ENCODE measurements at places on chromosomes 11 and 22.

- no peak for DNase-seq
These were observed 23.4 kb upstream of the PKNOX2 start for GRCh38 chr11:125141178-125141577.

DNA sequence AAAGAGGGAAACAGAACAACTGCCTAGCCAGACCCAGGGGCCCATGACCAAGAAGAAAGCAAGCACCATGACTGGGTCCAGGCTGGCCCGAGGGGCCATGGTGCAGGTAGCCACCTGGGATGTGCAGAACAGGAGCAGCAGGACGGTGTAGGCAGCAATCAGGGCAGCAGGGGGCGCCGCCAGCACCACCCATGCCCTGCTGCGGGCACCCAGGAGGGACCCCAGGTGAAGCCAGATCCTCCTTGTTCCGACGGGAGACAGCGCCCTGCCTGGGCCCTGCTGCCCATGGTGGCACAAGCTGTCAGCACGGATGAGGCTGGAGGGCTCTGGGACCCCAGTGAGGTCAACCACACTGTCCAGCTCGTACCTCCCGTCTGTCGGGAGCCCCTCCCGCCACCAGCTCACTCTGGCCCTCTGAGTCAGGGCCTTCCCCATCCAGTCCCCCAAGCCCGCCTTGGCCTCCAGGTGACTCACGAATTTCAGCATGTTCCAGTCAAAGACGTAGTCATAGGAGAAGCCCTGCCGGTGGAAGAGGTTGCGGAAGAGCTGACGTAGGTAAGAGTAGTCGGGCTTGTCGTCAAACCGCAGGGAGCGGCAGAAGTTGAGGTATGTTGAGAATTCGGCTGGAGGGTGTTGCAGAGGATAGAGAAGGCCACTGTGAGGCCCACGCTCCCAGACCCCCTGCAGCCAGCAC is 18.8 kb downstream of the CSNK1E start:
- no peak for DNase-seq

- no peak for DNase-seq
These were observed 86.9 kb upstream of the NNMT start for GRCh38 chr11:114209343-114209742.

GRCh38 chr11:60989093-60989650 is 17.7 kb downstream of the CD6 start:
- DNase-seq: no peak

GRCh38 chr22:29308791-29309262 is 2.4 kb downstream of the GAS2L1 start:
- DNase-seq: no peak

DNA sequence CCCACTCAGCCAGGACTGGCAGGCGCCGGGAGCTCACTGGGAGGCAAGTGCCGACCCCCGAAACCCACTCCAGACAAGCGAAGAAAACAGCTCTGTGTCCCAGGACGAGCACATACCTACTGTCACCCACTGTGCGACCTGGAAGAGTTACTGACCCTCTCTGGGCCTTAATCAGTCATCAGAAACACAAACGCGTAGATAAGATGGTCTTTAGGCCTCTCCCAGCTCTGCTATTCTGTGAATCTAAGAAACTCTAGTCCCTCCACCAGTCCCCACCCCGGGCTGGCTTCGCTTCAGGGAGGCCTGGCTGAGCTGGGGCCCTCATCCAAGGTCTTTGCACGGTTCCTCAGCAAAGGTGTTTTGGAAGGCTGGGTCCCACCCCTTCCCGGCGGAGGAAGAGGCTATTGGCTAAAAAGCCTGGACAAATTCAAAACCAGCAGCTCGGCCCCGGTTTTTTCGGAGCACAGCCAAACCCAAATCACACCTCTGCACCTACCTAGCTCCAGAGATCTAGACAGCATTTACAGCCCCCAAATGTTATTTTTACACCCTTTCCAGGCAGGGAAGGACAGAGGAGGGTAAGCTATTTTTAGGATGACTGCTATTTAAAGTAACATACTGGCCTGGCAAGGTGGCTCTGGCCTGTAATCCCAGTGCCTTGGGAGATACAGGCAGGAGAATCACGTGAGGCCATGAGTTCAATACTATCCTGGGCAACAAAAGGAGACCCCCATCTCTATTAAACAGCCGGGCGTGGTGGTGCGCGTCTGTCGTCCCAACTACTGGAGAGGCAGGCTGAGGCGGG is 13.2 kb upstream of the HDHD5 start:
- no peak for DNase-seq

GRCh38 chr22:39940757-39941305 is 19.4 kb upstream of the TMA7B start:
- no peak for DNase-seq

DNA sequence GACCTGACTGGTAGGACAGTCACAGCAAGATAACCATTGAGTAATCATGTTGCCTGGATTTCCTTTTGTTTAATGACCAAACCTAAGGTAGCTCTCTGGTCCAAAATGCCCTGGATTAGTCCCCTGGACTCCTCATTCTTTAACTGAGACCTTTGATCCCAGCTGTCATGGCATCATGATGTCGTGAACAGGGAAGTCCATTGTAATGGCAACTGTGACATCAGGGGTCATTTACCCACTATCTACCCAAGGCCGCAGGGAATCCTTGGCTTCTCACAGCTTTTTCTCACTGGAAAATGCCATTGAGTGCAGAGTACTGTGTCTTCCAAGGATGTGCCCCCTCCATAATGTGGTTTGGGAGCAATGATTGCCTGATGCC is 29.1 kb upstream of the IGLL5 start:
- no peak for DNase-seq

DNA sequence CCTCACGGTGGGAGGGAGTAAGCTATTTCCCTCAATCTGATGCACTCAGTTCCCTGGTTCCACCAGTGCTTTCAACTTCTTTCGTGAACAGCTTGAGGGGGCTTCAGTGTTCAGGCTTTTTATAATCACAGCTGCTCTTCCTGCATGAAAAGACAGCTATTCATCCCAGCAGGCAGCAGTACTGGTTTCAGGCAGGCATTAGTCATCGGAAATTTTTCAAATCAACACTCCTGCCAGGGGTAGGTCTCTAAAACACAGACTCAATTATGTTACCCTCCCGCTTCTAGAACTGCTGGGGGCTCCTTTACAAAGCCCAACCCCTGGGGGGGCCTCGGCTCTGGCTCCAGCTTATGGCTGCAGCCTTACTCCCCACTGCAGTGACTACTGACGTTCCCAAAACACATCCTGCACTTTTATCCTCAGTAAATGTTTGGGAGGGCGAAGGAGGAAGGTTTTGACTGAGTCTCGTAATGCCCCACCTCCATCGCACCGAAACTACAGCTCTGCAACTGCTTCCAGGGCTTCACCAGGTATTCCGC is 5.8 kb downstream of the POLDIP3 start:
- no peak for DNase-seq

- DNase-seq: no peak
These were observed at the start of gene NLRP10 for GRCh38 chr11:7965386-7965785. Gene NLRP10 (minus strand): TSS chr11:7965447. CDS start chr11:7963495, 1,952 bp downstream.

DNA sequence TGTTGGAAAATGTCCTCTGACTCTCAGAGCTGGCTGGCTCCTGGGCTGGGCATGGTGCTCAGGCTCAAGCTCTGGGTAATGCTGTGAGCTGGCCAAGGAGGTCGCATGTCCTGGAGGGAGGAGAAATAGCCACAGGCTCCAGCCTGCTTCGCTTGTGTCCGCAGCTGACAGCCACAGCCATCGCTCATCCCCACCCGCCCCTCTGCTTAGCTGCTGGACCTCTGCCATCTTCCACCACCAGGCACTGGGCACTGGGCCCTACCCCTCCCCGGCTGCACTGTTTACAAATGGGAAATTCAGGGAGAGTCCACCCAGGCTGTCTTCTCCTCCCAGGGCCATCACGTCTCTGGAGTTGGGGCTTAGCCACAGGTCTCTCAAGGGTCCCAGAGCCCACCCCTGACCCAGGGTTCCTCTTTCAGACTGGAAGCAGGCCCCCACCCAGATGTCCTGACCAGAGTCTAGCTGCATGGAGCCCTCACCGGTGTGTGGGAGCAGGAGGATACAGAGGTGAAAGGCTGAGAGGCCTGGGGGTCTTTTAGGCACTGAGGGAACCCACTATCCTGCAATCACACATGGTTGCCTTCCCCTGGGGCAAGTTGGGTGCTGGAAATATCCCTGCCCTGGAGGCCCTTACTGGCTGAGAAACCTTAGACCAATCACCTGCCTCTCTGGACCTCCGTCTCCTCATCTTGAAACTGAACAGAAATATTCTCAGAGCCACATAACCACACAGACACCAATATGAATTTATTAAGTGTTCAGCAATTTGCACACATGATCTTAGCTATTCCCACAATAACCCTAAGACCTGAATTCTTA is 62.7 kb downstream of the CD82 start:
- DNase-seq: no peak

- DNase-seq: peak; percentile 62
These were observed 17.7 kb upstream of the THRSP start for GRCh38 chr11:78045851-78046485.
